ENCODE measurements at places on chromosomes 7 and 10.

DNA sequence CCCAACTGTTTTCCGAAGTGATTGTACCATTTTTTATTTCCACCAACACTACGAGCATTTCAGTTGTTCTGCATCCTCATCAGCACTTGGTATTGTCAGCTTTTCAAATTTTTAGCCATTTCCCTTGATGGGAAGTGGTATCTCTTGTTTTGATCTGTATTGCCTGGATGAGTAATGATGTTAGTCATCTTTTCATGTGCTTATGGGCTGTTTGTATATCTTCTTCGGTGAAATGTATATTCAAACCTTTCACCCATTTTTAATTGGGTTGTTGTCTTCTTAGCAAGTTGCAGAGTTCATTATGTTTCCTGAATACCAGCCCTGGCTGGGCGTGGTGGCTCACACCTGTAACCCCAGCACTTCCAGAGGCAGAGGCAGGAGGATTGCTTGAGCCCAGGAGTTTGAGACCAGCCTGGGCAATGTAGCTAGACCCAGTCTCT, 22.1 kb downstream of the CLIP2 start:
- no peak for DNase-seq

DNA sequence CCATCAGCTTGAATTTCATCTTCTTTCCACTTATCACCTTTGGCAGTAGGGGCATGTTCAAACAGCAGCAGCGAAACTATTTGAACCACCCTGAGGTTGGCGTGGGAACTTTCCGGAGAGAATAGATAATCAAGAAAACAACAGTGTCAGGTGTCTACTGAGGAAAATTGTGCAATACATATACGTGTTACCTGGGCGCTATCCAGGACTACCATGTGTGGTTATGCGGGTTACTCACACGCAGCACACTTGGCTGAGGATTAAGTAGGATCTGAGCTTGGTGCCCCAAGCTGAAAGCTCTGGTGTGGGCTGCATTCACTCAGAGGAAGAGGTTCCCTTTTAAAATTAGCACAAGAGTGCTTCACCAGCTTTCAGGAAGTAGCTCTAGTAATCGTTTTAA, 8.8 kb upstream of the ABI1 start:
- DNase-seq, result peak; percentile 55

GRCh38 chr10:121244818-121245217, 353.4 kb downstream of the FGFR2 start:
- DNase-seq, result peak; percentile 1

GRCh38 chr7:73577627-73578341, 595 bp downstream of the TBL2 start:
- DNase-seq, result no peak

DNA sequence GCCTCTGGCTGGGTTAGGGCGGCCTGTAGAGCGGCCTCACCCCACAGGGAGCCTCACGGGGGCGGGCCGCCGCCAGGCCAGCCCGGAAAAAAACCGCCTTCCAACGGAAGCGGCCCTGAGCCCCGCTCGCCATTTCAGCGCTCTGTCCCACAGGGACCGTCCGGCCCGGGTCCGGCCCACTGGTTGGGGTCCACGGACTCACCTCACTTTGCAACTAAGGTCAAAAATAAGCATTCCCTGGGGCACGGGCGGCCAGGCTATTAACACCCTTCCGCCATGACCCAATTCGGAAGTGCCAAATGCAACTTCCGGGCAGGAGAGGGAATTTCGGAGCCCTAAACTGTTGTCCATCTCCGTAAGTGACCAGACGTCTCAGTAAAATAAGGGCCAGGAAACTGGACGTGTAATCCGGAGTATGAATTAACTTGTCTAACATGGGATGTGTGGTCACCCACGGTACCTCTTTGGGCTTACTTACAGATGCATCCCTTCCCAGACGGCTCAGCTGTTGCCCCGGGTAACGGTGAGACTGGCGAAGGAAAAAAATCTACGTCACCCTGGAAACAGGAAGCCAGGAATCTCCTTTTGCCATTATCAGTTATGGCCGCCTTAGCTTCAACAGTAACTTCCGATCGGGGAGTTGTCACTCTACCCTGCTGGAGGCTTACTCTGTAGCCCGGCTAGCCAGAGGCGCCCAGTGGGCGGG, at the start of gene BBIP1:
TSS of gene BBIP1 (minus strand) at position 538 of the 706 bp plus-strand sequence. CDS start 1,023 bp downstream, outside the sequence.
- no peak for DNase-seq

DNA sequence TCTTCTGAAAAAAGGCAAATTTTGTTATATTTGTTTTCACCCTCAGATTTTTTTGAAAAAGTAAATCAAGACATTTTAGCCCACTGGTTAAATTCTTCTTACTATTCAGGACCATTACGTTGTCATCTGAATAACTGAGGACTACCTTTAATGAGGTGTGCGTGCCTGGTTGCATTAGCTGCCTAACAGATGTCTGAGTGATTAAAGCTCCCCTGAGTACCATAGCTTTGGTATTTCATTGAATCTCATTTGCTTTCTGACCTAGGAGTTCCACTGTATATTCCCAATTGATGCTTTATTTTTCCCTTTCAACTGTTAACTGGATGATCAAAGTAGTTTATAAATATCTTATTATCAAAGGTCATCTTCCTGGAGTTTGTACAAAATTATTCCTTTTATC, 410.0 kb upstream of the SEMA3D start:
- no peak for DNase-seq

DNA sequence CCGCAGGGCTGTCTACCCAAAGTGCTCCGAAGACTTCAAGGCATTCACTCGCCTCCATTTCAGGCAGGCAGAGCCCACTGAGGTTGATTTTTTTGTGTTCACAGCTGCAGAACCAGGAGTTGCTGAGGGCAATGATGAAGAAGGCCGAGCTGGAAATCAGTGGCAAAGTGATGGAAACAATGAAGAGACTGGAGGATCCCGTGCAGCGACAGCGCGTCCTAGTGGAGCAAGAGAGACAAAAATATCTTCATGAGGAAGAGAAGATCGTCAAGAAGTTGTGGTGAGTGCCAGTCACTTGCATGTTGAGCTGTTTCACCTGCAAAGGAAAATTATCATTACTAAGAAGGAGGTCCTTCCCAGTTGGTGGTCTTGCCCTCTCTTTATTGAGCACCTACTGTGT, 210.5 kb downstream of the ARHGAP21 start:
- DNase-seq, result peak; percentile 19

- DNase-seq, result no peak
Measured at GRCh38 chr7:16083931-16084330, 337.4 kb downstream of the CRPPA start.

DNA sequence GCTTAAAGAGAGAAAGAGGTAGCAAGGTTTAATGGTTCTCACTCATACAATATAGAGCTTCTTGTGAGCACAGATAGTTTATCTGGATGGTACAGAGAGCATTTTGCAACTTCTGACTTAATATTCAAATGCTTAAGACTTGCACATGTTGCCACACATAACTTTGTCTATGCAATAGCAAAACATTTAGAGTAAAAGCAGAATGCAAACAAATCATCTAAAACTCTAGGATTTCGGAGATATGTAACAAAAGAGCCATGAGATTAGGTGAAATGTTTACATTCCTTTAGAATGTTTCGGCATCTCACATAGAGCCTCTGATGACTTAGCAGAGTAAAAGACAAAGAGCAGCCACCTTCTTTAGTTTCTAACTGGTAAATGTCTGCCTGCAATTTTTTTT, 717.1 kb upstream of the LRRN3 start:
- DNase-seq, result no peak

- DNase-seq, result no peak
Measured at GRCh38 chr7:55212176-55212575, 153.0 kb upstream of the LANCL2 start.

GRCh38 chr7:129169171-129169671, 19.2 kb upstream of the SMO start:
- peak; percentile 65 for DNase-seq

DNA sequence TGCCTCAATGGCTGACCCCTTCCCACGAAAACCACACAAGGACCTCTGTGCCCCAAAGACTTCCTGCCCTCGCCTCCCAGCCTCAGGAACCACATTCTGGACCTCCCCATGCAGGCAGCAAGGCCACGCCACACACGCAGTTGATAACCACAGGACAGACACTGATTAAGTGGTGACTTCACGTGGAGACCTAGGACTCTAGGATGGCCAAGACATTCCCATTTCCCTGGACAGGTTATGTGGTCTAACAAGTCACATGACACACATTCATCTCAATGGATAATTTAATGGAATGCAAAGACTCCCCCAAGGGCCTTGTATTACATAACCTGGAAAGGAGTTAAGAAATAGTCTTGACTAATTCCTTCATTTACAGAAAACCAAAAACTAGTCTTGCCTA, 110.2 kb downstream of the LARP4B start:
- DNase-seq, result no peak

- no peak for DNase-seq
Measured at GRCh38 chr10:61731638-61732037, 68.9 kb downstream of the CABCOCO1 start.

DNA sequence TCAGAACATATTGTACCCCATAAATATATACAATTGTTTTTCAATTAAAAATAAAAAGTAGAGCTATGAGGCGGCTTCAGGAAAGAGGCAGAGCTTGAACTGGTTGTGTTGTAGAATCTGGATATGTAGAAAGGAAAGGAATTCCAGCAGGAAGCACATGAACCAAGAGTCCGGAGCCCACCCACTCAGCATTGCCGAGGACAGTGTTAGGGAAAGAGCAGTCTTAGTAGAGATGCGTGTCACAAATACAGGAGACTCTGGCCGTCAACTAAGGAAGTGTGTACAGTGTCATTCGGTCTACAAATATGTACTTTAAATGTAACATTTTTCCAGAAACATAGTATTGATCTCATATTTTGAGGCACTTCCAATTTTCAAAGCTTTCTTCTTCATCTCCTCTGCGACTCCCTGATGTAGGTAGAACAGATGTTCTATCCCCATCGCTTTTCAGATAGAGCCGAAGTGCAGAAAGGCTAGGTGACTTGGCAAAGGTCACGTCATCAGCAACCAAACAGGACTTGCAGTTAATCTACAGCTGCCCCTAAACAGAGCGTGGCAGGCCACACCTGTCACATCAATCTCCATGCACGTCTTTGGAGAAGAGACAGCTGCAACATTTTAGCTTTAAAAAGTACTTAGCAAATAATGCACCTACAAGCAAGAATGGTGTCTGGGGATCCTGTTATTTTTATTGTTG, 25.3 kb upstream of the GJD4 start:
- no peak for DNase-seq

GRCh38 chr7:90626013-90626412, 29.9 kb downstream of the CDK14 start:
- no peak for DNase-seq
